Brain pericyte (primary cell): ENCODE measurements at places on chromosomes 5 and 9.

GRCh38 chr5:180157866-180158265 is 51.1 kb downstream of the RASGEF1C start:
- DNase-seq, result no peak

- no peak for DNase-seq
Observed at GRCh38 chr5:42759456-42759855, 2.8 kb downstream of the CCDC152 start.

GRCh38 chr5:56825222-56825824 is 10.0 kb downstream of the MAP3K1 start:
- DNase-seq, result no peak

- DNase-seq, result no peak
Observed at GRCh38 chr9:94929369-94929756, 202.9 kb downstream of the AOPEP start.

DNA sequence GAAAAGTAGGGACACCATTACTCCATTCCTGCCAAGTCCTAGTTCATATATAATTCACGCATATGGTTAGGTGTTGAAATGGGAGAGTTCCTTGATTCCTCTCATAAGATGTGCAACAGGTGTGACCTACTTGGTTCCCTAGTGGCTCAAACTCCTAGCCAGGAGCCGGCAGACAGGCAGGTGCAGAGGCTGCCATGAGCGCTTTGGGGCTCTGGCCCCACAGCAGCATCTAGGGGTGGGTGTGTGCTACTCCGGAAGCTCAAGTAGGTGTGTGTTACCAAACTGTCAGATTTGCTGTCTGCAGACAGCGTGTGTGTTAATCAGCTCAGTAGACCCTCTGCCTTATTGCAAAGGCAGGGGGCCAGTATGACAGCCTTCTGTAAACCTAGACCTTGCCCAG is 1652.4 kb upstream of the ACO1 start:
- no peak for DNase-seq

GRCh38 chr5:109479260-109479860 is 69.6 kb upstream of the PJA2 start:
- DNase-seq, result no peak
